ENCODE measurements at places on chromosomes 2 and 18. TPM values are rescaled to one million over a fixed set of nuclear protein-coding genes. Genes with fewer than 3 reads are reported as not detected.

The STPG4 gene
- 0.50 TPM for total RNA-seq

The AQP12A gene
- total RNA-seq: not detected

The CCDC102B gene
- total RNA-seq: 1.7 TPM

The ESPNL gene
- total RNA-seq: 0.14 TPM
